Colonic mucosa (tissue), 4 donors: ENCODE measurements at places on chromosomes 2 and 18. TPM values are rescaled to one million over a fixed set of nuclear protein-coding genes. Genes with fewer than 3 reads are reported as not detected.

The UGT1A8 gene
- total RNA-seq = 15.9 TPM

The STARD6 gene
- total RNA-seq = not detected

The WNT10A gene
- total RNA-seq = 0.44 TPM

DNA sequence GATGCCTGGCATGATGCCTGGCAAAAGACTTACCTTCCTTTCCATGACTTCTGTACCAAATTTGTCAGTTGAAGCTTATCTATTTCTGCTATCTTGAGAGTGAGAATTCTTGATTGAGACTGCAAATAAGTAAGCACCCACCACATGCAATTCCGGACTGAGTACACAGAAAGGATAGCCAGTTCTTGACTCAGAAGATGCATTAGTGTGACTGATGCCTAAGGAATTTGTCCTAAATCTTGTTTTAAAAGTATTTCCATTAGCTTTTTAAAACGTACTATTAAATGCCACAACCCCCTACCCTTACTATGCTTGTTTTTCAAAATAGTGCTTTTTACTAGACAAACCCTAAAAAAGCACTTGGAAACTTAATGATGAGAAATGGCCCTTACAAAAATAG lies 545 bp downstream of the MPP4 start:
- DNase-seq = no peak

DNA sequence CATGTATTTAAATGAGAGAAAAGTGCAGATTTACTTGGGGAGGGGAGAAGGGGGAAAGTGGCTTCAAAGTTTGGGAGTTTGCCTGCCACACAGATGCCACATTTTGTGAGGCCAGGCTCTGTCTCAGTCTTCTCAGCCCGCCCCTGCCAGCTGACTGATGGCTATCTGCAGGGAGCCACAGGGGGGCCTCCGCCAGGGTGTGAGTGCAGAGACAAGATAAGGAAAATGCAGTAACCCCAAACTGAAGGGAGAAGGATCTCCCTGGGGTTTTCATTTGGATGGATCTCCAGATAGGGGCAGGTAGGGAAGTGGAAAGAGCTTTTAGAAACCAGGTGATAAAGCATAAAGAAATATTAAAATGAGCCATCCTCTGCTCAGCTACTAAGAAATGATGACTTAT lies 128.8 kb downstream of the ZNF521 start:
- no peak for DNase-seq

GRCh38 chr2:135208016-135208415 lies 155.9 kb downstream of the RAB3GAP1 start:
- no peak for DNase-seq

GRCh38 chr2:96248624-96249023 lies 17.2 kb downstream of the TMEM127 start:
- no peak for DNase-seq

DNA sequence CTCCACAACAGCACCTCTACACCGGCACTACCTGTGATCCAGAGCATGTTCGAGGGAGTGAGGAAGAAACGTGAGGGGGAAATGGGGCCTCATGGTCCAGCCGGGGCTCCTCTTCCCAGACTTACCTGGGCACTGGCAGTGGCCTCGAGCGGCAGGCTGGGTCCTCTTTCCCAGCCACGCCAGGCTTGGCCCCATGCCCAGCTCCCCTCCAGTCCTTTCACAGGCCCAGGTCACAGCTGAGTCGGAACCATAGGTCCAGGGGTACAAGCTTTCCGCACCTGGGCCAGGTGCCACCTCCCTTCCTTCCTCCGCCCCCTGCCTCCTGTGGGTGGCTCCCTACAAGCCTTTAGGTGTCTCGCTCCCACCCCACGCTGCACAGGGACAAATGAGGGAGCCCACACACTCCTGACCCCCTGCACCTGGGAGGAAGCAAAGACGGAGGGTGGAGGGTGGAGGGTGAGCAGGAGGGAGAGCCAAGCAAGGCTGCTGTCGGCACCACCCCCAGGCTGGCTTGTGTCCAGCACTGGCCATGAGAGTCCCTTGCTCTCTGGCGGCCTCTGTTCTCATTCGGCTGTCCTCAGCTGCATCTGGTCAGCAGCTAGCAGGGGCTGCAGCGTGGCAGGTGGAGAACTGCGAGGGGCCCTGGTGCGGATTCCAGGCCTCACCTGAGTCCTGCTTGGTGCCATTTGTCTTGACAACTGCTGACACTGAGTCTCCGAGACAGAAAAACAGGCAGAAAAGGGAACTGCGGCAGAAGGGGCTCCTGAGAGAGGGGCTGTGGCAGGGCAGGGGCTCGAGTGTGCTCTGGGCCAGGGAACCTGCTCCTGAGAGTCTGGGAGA lies 26.8 kb downstream of the ADRA2B start:
- peak; percentile 15 for DNase-seq

DNA sequence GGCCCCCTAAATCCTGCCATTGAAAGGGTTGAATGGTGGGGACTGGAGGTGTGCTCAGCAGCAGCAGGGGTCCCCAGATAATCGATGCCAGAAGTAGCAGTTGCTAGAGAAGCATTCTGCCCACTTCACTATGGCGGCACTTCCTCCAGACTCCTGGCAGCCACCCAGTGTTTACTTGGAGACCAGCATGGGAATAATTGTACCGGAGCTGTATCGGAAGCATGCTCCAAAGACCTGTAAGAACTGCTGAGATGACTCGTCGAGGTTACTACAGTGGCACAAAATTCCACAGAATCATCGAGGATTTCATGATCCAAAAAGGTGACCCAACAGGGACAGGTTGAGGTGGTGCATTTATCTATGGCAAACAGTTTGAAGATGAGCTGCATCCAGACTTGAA lies 11.0 kb upstream of the GAREM2 start:
- no peak for DNase-seq

DNA sequence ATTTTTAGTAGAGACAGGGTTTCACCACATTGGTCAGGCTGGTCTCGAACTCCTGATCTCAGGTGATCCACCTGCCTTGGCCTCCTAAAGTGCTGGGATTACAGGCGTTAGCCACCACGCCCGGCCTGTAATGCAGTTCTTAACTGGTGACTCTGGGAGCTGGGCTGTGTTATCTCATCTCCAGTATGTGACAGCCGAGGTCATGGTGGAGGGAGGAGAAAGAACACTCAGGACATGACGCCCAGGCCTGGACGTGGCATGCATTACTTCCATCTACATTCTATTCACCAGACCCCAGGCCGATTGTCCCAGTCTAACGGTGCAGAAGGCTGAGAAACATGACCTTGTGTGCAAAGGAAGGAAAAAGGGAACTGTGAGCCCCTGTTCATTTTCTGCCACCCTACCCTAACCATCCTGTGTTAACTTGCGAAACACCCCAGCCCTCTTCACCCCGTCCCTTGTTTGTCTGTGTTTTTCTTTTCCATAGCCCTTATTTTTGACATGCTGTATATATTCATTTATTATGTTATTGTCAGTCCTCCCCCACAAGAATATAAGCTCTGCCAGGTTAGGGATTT lies 88.1 kb upstream of the ASAP2 start:
- no peak for DNase-seq

DNA sequence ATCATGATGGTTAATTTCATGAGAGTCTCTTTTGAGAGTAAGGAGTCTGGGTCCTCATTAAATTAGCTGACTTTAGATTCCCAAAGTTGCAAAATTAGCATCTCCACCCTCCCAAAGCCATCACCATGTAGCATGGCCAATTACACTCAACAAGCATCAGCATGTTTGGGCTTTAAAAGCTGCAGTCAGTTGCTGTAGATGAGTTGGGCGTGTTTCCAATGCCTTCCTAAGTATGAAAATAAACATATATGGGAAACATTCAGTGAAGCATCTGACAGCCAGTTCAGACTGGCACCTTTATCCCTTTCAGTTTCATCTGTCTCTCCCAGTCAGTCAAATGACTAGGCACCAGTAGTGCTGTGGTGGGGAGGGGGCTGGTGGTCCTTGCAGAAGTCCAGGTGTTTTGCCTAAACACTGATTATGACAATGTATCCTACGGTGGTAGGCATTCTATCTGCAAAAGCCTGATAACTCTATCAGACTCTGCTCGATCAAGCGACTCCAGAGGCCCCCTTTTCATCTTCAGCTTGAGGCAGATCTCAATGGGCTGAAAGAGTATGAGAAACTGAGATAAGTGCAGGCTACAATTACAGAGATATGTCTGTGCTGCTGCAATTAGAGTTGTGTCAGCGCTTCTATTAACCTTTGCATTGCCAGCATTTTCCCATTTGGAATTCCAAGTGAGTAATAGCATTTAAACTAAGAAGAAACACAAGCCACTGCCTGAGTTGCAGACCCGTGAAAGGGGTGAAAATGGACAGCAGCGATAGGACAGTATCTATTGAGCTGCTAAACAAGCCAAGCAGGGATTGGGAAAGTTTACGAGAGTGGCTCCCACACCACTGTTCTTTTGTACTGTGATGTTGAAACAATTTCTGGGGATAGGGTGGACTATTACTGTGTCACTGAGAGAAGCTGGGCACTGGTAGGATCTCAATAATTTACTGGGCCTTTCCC lies 67.3 kb upstream of the SPOPL start:
- no peak for DNase-seq

DNA sequence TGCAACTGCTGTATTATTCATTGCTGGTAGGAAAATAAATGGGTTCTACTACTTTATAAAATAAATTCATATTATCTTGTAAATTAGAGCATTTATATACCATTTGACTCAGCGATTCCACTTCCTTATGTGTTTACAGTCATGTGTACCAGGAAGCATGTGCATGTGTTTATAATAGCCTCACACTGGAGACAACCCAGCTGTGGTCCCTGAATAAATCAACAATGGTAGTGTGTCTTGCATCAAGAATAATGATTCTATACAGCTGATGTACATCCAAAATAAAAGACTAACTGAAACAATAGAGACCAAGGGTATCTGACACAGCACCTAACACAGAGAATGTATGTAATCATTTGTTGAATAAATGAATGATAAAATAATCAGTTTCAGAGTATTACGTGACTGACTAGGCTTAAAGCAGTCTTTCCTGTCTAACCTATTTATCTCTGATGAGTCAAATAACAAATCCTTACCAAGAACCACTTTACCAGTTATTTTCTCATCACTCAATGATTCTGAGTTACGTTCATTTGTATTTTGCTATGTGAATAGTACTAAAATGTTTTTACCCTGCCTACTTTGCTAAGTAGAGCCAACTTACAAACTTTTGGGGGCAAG lies 216.8 kb downstream of the UBE2E3 start:
- no peak for DNase-seq

DNA sequence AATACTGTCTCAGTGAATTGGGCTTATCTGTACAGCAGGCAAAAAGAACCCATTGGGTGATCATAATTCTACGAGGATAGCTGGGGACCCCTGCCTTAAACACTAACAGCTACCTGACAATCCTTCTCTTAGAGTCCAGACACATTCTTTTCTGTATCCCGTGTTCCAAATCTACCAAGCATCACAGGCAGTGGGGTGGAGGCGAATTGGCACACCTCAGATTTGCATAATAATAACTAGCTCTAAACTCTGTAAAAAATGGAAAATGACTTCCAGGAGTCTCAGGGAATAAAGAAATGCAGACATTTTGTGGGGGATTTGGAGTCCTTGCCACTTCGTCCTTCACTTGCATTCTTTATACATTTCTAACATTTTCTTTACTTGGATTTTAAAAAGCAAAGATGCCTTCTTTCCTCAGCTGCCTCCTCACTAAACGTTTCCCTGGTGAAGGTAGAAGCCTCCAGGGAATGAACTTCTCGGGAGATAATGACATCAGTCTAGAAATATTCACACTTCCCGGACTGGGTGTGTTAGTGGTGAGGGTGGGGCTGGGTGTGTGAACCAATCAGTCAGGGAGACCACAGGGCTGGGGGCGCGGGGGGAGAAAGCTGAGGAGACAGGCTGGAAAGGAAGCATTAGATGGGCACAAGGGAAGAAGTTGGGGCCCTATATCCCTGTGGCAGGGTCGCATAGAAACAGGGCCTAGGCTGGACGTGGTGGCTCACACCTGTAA lies 59.1 kb upstream of the BOD1L2 start:
- DNase-seq = no peak
